ENCODE measurements at places on chromosomes 3 and 15.

DNA sequence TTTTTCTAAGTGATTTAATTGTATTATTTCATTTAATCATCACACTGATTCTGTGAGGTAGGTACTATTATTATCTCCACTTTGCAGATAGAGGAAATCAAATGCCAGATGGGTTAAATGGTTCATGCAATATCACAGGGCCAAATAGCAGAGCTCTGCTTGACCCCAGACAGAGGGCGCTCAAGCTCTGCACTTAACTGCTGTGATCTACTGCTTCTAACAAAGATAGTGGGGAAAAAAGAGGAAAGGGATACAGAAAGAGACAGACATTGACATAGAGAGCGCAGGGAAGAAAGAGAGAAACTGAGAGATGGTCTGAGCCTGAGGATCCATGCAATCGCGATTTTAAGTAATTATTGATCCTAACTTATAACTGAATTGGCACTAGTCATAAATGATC, 279.1 kb upstream of the THRB start:
- DNase-seq: peak; percentile 9

DNA sequence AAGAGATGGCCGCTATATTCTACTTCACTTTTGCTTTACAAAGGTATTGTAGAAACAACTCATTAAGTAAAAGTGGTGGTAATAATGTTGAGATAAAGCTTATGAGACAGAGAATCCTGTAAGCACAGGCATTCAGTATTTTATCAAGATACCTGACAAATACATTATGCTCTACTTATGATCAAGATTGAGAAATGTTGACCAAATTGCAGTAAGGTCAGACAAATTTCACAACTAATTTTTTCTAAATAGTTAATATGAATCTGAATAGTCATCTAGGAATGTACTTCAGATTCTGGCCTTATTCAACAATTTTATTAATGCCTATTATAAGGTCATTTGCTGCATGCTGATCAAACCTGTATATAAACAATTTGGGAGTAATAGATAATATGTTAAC, 95.1 kb upstream of the MBNL1 start:
- no peak for DNase-seq

GRCh38 chr15:81843226-81843625, 202.6 kb downstream of the MEX3B start:
- DNase-seq: no peak

DNA sequence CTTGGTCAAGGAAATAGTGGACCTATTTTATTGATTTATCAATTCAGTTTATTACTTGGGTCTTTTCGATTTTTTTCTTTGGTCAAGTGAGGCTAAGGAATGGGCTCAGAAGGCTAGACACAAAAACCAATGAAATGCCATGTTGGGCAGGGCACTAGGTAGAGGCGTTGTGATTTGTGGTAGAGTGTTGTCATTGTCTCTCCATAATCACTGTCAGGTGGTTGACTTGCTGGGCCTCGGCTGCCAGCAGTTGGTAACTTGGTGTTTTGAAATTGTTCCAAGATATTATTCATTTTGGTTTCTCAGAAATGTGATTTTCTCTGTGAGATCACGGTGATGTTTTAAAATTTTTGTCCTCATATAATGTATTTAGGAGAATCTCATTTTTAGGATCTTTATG, 173.6 kb downstream of the KLHL25 start:
- DNase-seq: no peak

GRCh38 chr15:65089206-65089824, 12.8 kb downstream of the KBTBD13 start:
- DNase-seq: no peak

DNA sequence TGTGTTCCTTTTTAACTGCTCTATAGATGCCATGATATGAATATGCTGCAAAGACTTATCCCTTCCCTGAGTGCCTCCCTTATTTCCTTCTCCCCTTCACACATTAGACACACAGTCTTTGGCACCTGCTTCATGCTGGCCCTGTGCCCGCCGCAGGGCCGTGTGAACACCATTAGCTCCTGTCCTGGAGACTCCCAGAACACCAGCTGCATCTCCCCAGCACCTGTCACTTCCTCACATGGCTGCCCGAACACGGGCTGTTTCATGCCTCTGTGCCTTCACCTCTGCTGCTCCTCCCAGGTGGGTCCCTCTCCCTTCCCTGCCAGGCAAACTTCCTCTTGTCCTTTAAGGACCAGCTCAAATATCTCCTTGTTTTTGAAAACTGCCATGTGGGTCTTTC, 40.5 kb upstream of the SEC13 start:
- no peak for DNase-seq

- DNase-seq: no peak
Observed at GRCh38 chr3:141104151-141104821, 53.1 kb downstream of the SPSB4 start.

DNA sequence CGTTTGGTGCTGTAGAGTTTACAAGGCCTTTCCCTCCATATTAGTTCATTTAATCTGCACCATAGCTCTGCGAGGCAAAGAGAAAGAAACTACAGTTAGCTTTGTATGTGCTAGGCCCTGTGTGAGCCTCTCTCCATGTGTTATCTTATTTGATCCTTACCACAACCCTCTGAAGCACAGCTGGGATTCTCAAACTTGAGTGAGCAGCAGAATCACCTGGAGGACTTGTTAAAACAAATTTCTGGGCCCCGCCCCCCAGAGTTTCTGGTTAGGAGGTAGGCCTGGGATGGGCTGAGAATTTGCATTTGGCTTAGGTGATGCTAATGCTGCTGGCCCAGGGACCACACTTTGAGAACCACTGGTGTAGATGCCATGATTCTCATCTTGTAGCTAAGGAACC, 12.3 kb downstream of the CA12 start:
- DNase-seq: no peak

GRCh38 chr3:59816312-59816711, 766.5 kb upstream of the CFAP20DC start:
- no peak for DNase-seq

DNA sequence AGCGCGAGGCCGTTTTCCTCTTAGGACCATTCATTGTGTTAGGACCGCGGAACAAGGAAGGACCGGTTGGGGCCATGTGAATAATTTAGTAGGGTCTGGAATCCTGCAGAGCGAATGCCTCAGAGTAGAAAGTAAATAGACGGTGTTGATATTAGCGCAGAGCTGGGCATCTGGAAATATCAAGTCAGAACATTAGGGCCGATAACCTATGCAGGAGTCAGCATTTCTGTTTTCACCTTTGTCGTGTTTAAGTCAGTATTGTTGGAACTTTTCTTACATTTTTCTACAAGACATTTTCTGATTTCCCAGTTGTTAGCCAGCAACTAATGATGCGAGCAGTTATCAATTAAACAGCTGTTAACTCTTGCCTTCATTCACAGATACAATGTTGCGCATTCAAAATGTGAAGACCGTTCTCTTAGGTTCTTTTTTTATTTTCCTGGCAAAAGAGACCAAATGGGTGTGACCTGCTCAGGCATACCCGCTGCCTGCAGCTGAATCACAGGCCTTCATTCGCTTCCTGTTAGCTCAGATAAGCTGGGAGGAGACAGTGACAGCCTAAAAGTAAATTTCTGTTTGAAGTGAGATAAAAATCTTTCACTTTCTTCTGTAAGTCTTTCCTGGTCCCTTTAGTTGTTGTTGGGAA, 966 bp upstream of the PKM start:
- no peak for DNase-seq

- DNase-seq: no peak
Observed at GRCh38 chr15:56774356-56774755, 41.0 kb upstream of the ZNF280D start.

GRCh38 chr3:174444391-174444790, 414.7 kb upstream of the NAALADL2 start:
- no peak for DNase-seq

GRCh38 chr15:77371850-77372563, 47.9 kb downstream of the PEAK1 start:
- no peak for DNase-seq

DNA sequence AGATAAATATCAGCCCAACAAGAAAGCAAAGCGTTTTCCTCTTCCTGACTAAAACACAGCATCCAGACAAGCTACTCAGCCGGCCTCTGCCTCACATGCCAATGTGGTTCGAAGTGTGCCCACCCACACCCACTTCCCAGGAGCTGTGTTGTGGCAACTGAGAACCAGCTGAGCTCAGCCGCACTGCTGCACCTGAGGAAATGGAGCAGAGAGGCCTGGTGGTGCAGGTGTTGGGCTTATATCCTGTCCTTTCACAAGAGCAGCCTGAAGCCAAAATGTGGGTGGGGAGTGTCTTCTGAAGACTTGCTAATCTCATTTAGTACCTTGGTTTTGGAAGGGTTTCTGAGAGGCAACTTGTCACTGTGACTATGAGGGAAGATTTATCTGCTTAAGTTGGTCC, 23.0 kb upstream of the RETNLB start:
- DNase-seq: no peak

- no peak for DNase-seq
Observed at GRCh38 chr3:127786353-127787070, 35.8 kb downstream of the MGLL start.

GRCh38 chr3:181899702-181900101, 188.0 kb downstream of the SOX2 start:
- no peak for DNase-seq

DNA sequence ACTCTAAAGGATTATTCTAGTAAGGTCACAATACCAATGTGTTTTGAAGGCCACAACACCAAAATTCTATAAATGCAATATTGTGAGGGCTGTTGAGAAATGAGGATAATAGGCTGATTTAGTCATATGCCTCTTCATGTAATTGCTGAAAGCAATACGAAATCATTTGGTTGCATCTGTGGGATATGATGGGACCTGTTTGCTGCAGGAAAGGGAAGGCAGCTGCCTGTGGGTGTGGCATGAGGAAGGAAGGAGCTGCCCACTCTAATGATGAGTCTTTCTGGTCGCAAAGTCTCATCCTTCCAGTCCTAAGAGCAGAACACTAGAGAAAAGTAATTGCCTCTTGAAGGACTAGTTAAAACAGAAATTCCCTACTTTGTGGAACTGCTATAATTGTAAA, 245.3 kb upstream of the ZPLD1 start:
- no peak for DNase-seq

GRCh38 chr3:119161240-119161639, 12.2 kb upstream of the UPK1B start:
- no peak for DNase-seq

DNA sequence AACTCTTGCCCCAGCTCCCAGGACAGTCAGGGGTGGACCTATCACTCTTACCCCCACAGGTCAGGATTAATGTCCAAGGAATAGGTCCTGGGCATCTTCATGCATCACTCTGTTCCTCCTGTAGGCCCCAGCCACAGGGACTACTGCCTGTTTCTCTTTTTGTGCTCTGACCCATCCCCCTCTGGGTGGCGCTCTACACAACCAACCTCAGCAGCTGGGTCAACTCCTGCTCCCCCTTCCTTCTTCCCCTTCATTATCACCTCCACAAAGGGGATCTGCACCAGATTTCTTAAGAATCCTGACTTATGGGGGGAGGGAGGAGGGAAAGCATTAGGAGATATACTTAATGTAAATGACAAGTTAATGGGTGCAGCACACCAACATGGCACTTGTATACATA, 12.2 kb upstream of the TRANK1 start:
- DNase-seq: peak; percentile 1

- no peak for DNase-seq
Observed at GRCh38 chr3:112685420-112685819, 44.5 kb upstream of the CCDC80 start.

DNA sequence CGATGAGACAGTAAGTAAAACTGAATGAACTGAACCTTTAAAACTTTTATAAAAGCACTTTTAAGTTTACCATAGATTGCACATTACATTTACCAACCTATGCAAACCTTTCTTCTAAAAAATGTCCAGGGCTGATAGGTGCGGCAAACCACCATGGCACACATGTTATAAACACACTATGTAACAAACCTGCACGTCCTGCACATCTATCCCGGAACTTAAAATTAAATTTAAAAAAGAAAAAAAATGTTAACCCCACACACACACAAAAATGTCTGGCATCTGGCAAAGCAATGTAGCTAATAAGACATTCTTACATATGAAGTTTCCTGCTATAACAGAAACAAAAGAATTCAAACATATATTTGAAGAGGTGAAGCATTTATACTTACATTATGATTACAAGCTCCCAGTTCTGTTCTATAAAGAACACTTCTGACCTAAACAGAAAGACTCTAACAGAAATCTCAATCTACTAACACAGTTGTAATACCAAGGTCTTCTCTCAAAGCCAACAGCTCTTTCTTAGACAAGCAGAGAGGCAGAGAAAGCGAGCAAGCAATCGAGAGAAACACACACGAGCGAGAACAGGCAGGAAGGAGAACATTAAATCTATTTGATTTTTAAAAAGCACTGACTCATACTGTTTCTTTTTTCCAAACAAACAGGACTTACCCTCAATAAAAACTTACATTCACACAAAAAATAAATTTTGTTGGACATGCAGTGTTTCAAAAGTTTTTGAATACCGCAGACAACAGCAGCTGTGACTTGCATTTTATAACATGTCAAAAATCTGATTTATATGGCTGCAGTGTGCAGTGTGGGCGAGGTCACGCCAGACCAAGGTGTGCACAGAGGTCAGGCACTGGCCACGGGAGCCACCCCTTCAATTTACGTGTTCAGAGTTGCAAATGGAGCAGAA, at the start of gene NRG4:
Gene NRG4, minus strand, starts transcription at position 798 of the 925 bp plus-strand sequence. CDS start 1,194 bp downstream, outside the sequence.
- DNase-seq: no peak

GRCh38 chr15:71189718-71190117, 74.4 kb downstream of the THSD4 start:
- no peak for DNase-seq

GRCh38 chr3:189308608-189309007, 136.8 kb downstream of the TPRG1 start:
- no peak for DNase-seq

- DNase-seq: no peak
Observed at GRCh38 chr3:115760716-115761115, 137.4 kb downstream of the GAP43 start.

- DNase-seq: no peak
Observed at GRCh38 chr15:41495736-41496599, 2.3 kb downstream of the ITPKA start.

DNA sequence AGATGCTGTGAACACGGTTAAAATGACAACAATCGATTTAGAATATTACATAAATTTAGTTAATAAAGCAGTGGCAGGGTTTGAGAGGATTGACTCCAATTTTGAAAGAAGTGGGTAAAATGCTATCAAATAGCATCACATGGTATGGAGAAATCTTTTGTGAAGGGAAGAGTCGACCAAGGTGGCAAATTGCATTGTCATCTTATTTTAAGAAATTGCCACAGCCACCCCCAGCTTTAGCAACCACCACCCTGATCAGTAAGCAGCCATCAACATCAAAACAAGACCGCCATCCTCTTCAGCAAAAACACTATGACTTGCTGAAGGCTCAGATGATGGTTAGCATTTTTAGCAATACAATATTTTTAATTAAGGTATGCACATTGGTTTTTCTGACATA, 5.7 kb upstream of the CCR5 start:
- DNase-seq: no peak
